ENCODE measurements at places on chromosomes 16 and 17.

- no peak for DNase-seq
Measured at GRCh38 chr16:6892966-6893365, 439.7 kb upstream of the RBFOX1 start.

DNA sequence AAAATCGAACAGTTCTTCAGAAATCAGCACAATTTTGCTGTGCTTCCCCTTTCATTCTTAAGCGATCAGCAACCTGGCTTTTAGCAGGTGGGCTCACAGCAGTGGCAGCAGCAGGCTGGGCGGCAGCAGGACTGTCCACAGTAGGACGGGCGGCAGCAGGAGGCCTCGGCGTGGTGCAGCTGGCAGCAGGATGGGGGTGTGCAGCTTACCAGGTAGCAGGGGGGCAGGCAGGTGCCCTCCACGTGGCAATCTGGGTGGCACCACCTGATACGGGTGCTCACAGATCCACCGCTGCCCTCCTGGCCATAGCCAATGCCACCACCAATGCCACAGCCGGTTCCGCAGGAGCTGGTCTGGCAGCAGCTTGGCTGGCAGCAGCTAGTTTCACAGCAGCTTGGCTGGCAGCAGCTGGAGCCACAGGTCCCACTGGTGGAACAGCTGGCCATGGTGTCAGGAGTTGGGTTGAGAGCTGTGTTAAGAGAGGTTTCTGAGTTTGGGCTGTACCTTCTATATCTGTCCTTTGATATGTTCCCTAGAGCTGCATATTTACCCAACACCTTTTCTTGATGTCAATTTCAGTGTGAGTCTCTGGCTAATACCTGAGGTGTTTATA lies at the start of gene KRTAP1-4:
TSS of gene KRTAP1-4 (minus strand) at position 563 of the 613 bp plus-strand sequence. CDS start at position 446, 117 bp downstream.
- no peak for DNase-seq

- DNase-seq = no peak
Measured at GRCh38 chr16:69831212-69832123, 69.3 kb downstream of the WWP2 start.

- no peak for DNase-seq
Measured at GRCh38 chr17:34892461-34893249, 68.6 kb downstream of the CCT6B start.

GRCh38 chr17:65222214-65222738 lies 85.1 kb downstream of the RGS9 start:
- no peak for DNase-seq

DNA sequence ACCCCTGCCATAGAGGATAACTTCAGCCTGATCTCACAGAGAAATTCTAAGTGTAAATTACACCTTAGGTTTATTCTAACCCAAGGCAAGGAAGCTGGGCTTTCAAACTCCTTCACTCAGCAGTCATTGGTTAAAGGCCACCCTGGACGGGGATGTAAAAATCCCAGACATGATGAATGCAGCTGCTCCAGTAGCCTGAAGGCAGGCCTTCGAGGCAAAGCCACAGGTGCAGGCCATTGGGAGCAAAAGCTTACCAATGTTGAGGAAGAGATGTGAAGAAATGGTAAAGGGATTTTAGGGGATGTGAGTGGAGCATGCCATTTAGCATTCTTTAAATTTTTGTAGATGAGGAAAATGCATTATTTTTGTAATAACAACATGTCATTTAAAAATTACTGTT lies 514.4 kb downstream of the XYLT1 start:
- no peak for DNase-seq

- DNase-seq = no peak
Measured at GRCh38 chr17:56679115-56679776, 85.7 kb downstream of the NOG start.

DNA sequence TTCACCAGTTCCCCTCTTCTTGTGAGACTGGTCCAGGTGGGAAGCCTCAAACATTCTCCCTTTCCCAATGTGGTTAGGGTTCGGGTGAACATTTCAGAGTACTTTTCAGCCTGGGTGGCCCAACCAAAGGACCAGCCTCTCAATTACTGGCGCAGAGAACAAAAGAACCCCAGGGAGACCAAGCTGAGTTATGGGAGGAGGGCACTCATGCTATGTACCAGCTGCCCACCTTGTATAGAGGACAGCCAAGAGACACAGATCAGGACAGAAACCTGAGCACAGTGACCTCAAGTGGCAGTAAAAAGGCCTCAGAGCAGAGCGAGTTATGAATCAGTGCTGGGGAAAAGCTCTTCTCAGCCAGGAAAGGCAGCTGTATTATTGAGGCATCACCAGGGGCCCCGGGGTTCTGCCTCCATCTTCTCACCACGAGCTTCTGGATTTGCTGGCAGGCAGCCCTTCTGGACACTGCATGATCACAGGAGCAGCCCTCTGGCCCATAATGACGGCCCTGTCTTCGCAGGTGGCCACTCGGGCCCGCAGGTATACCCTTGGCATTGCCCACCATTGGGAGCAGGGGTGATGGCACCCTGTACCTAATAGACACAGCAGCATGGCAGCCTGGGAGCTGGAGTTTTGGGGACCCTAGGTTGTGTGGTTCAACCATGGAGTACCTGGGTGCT lies 3.8 kb downstream of the G6PC3 start:
- no peak for DNase-seq

DNA sequence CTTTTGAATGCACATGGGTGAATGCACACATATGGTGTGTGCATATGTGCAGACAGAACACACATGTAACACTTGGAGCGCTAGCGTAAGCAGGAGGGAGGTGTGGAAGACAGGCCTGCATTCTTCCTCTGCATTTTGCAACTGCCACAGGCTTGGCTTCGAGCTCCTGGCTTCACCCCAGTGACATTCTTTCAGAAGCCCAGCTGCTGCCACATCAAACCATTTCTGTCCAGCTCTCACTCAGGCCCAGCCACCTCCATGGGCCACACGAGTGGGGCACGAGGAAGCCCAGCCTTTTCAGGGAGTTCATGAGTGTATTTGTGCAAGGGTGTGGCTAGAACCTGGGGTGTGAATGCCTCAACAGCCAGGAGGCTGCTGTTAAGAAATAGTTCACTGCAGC lies 18.8 kb downstream of the LGALS3BP start:
- DNase-seq = no peak

Data from activated T-helper 1 cell treated with anti-CD3 and anti-CD28 coated beads, Interleukin-12 subunit alpha, Interleukin-12 subunit beta, Interleukin-2, Interleukin-4 antibody, amounts not matched to agents 30 ng/mL and 10 ng/mL and 1 ng/mL, durations not matched to agents 14 hours and 24 hours and 36 hours (primary cell).